ENCODE measurements at places on chromosomes 7 and 10.
A peak's percentile ranks its signal among the peaks of the same experiment; 100 is the strongest.

DNA sequence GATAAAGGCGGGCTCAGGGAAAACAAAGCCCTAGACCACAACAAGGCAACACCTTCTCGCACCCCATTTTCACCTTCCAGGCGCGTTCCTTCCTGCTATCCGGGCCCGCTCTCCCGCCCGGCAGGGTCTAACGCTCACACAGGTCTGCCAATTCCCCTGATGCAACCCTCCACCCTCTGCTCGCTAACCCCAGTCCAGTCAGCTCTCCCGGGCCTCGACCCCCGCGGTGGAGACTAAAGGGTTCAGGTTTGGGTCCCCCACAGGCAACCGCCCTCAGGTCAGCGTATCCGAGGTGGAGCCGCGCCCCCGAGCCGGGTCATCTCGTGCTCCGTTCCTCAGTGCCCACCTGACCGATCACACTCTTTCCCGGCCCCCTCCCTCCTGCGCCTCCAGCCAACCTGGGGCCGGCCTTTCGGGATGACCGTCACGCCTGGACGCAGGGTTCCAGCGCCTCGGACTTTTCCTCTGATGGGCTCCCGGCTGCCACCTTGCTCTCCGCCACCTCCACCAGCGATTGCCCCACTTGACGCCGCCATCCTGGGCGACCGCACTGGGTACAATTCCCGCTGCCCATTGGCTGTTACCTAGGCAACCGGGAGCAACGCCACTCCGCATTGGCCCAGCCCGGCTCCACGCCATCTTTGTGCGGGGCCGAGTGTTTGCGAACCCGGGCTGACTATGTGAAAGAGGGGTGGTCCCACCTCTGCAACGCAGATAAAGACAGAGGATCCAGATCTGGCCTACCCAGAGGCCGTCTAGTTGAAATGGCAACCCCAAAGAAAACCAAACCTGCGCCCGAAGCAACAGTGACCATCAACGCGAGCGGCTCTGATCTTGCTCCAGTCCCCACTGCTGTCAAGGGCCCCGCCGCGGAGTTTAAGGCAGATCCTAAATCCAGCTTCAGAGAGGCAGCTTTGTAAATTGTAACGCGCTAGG is at the start of gene MORN4:
TSS of gene MORN4 (minus strand) at position 552 of the 936 bp plus-strand sequence. CDS start 13,847 bp downstream, outside the sequence.
- DNase-seq = peak; percentile 97

DNA sequence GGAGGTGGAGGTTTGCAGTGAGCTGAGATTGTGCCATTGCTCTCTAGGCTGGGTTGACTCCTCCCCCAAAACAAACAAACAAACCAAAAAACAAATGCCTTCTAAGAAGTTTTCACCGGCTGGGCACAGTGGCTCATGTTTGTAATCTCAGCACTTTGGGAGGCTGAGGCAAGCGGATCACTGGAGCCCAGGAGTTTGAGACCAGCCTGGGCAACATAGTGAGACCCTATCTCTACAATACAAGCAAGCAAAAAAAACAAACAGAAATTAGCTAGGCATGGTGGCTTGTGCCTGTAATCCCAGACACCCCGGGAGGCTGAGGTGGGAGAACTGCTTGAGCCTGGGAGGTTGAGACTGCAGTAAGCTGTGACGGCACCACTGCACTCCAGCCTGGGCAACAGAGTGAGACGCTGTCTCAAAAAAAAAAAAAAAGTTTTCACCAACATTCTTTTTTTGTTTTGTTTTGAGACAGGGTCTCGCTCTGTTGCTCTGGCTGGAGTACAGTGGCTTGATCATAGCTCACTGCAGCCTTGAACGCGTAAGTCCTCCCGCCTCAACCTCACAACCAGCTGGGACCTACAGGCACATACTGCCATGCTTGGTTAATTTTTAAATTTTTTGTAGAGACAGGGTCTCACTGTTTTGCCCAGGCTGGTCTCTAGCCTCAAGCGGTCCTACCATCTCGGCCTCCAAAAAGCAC is 1.3 kb upstream of the ZAN start:
- no peak for DNase-seq

DNA sequence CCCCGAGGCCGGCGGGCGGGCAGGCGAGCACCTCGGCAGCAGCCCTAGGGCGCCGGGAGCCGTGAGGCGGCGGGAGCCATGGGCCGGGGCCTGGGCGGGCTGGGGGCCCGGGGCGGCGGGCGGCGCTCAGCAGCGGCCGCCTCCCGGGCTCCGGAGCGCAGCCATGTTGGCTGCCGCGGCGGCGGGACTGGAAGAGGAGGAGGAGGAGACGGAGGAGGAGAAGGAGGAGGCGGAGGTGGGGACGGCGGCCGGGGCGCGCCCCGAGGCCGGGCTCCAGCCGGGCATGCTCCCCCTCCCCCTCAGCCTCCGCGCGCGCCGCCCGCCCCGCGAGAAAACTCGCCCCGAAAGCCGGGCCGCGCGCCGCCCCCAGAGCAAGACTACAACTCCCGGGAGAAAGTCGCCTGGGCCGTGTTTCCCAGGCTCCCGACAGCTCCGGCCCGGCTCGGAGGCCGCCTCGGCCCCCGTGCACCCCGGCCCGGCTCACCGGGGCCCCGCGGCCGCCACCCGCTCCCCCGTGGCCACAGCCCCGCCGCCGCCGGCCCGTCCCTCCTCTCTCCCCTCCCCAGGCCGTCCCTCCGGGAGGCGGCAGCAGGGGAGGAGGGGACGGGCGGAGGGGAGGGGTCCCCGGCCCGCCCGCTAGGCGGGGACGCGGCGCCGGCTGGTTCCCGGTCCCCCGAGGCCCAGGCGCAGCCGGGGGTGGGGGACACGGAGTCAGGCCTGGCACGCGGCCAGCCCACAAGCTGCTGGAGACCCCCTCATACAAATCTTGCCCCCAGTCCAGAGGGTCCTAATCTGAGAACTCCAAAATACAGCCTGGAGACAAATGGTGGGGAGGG is at the start of gene DLG5:
TSS of gene DLG5 (minus strand) at position 190 of the 836 bp plus-strand sequence. CDS start 235 bp downstream, outside the sequence.
- peak; percentile 23 for DNase-seq

DNA sequence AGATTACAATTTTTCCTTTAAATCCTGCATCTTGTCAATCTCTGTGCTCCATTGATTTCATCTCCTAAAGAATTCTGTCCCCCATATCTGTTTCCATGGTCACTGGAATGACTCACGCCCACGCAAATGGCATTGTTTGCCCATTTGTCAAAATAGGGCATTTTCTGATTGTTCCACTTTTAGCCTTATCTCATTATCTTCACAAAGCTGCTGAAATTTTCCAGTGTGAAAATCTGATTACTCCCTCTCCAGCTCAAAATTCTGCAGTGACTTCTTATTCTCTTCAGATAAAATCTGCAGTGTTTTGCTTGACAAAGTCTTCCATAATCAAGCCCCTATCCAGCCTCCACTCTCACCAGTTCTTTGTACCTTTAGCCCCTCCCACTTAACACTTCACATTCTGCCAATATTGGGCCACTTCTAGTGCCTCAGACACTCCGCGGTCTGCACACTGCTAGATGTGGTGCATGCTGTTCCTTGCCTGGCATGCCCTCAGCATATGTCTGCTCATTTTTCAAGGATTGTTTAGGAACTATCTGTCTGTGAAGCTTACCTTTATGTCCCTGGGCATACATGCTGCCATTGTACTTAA is 33.9 kb upstream of the CTTNBP2 start:
- no peak for DNase-seq

GRCh38 chr10:9296190-9296589 is 1241.7 kb downstream of the GATA3 start:
- no peak for DNase-seq

DNA sequence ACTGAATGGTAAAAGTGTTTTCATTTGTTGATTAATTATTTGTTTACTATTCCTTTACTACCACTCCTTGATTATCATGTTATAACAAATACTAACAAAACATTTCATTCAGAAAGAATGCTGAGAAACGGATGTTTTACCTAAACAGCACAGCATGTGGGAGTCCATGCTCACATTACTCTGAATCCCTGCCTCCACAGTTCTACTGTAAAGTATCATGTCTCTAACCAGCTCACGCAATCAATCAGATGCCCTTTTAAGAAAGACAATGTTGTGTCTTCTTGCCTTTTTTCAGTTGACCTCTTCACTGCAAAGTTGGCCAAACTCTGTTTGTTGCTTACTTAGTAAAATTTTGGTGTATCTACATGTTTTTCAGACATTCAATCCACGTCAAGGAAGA is 232.5 kb upstream of the MDFIC start:
- no peak for DNase-seq

GRCh38 chr10:121168545-121169216 is 317.5 kb downstream of the WDR11 start:
- no peak for DNase-seq

DNA sequence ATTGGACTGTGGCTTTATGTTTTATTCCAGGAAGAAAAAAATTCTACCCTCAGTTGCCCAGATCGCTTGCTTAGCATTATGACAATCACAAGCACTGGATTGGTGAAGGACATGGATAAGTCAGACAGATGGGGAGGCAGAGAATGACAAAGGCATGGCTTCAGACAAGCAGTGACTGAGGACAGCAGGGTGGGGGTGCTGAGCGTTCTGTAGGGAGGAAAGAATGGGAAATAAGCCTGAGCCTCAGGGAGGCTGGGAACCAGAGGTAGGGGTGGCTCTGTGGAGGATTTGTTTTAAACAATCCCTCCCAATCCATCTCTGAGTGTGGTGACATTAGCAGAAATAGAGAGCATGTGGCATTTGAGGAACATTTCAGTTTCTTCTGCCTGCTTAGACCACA is 896.9 kb downstream of the CCSER2 start:
- no peak for DNase-seq

GRCh38 chr7:42156291-42156865 is 80.6 kb downstream of the GLI3 start:
- no peak for DNase-seq

- DNase-seq = no peak
Observed at GRCh38 chr7:54888734-54889082, 129.7 kb upstream of the SEC61G start.

DNA sequence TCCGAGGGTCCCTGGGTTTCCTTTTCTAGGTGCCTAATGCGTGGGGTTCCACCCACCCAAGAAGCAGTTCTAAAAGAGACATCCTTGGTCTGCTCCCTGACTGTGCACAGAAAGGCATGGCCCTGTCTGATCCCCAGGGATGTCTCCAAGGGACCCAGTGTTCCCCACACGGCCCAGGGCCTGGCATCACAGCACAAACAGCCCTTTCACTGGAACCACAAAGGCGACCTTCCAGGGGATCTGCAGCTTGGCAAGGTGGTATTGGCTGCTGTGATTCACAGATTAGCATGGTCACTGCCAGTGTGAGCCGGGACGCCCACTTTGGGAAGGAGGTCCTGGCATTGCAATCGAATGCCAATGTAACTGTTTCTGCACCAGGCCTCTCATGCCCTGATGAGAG is 6.4 kb downstream of the KCNMA1 start:
- DNase-seq = no peak

DNA sequence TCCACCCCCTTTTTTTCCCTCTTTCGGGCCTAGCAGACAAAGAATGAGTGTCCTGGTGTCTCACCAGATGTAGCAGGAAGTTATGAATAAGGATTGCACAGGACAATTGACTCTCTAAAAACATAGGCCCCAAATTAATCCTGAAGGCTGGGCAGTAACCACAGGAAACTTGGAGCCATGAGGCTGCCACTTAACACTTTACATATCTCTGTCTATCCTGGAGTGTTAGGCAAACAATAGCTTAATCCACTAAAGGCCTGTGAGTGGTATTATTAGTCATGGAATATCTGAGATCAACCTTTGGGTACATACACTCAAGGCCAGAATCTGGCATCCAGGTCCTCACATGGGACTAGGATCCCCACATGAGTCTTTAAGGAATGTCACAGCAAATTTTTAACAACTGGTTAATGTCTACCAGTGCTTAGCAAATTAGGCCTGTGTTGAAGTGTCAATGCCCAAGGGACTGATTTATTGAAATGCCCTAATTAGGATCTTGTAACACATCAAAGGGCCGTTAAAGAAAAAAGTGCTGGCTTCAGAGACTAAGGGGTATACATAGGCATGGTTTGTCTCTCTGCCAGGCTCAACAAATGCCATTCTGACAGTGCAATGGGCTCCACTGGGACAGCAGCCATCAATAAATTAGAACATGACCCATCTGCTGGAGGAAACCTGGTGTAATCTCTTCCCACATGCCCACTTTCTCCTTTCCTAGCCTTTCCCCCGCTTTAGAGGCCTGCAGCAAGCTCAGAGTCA is 196.7 kb upstream of the TBX20 start:
- no peak for DNase-seq

GRCh38 chr10:45278860-45279498 is 36.4 kb downstream of the OR13A1 start:
- no peak for DNase-seq

DNA sequence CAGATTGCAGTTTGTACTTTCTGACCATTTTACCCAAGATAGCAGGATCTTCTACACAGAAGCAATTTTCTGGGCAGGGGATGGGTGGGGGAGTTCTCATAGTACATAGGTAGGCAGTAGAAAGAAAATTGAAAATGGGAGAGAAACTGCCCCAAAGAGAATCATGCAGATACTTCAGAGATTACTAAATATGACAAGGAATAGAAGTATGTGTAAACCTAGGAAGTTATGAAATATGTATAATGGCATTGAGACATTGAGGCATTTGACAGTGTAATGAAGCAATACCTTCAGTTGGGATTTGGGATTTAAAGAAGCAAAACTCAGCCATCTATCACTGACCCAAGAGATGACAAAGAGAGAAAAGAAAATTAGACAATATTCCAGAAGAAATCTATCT is 233.0 kb downstream of the PTN start:
- no peak for DNase-seq

DNA sequence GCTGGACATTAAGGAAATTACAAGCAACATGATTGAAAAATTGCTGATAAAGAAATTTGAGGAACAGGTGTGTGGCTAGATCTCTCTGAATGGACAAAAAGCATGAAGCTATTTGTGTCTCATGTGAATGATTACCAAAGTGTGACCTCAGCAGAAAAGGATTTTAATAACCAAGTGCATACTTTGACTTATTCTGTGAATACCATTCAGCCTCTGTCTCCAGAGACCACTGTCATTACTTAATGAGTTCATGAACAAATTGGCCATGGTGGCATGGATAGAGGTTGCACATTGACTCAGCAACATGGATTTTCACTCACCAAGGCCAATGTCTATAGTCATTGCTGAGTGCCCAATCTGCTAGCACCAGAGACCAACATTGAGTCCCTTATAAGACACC is 874.6 kb upstream of the POT1 start:
- no peak for DNase-seq

DNA sequence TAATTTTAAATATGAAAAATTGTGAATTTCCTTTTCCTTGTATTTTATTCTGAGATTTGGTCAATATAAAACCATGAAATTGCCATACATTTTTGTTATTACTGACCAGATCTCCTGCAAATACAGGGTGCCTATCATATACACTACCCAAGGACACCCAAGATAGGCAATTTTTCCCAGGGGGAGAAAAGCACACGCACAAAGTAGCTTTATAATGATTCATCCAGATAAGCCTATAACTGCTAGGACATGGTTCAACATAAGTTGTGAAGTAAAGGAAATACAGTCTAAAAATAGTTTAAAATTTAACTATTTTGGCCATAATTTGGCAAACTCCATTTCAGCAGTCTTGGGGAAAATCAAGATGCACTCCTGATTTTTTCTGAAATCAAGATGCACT is 4.8 kb downstream of the RUFY2 start:
- DNase-seq = no peak

DNA sequence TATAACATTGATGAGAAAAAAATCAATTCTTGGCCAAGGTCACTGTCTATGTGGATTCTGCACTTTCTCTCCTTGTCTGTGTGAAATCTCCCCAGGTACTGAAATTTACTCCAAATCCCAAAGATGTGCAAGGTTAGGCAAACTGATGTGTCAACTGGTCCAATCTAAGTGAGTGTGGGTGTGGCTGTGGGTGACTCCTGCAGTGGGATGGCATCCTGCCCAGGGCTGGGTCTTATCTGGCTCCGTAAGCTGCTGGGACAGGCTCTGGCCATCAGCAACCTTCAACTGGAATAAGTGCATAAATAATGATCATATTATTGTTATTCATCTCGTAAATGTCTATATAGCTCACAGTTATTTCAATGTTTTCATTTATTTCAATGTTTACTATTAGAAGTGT is 79.3 kb downstream of the JCAD start:
- no peak for DNase-seq
